ACHN (cell line): ENCODE measurements at places on chromosomes 2 and 18.
A peak's percentile ranks its signal among the peaks of the same experiment; 100 is the strongest.

DNA sequence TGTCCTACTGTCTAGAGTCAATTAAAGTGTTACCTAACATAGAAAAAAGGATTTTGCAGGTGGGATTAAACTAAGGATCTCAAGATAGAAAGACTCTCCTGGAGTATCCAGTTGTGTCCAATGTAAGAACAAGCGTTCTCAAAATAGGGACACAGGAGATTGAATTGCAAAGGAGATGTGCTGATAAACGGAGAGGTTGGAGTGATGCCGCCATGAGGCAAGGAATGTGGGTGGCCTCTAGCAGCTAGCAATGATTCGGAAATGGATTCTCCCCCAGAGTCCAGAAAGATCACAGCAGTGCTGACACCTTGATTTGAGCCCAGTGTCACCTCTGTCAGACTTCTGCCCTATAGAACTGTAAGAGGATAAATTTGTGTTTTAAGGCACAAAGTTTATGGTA lies 24.1 kb upstream of the IL1RN start:
- DNase-seq, result no peak

DNA sequence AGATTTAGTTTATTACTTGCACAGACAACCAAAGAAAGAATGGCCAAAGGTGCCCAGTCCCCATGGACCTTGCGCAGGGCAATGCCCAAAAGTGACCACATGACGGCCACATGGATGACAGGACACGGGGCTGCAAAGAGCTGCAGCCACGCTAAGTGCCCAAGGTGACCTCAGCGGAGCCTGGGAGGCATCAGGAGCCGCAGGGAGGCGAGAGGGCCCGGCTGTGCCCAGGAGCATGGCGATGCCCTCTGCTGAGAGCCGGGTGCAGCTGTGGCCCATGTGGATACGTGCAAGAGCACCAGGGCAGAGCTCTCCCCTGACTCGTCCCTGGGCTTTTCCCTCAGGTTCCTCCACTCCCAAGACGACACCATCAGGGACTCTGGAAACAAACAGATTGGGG lies 14.7 kb downstream of the HES6 start:
- DNase-seq, result no peak

DNA sequence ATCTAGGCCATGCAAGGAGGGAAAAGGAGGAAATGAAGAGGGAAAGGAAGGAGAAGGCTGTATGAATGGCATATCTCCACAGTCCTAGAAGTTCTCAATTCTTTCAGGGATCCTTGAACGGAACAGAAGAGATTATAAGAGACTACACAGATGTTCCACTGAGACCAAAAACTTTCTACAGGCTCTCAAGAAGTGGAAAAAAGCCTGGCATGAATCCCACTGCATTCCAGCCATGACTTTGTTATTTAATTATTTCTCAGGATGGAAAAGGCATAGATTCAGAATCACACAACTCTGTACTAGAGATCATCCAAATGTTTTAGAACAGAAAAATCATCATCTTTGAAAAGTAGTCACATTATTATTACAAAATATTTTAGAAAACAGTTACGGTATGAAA lies 131.7 kb upstream of the CDH20 start:
- no peak for DNase-seq

DNA sequence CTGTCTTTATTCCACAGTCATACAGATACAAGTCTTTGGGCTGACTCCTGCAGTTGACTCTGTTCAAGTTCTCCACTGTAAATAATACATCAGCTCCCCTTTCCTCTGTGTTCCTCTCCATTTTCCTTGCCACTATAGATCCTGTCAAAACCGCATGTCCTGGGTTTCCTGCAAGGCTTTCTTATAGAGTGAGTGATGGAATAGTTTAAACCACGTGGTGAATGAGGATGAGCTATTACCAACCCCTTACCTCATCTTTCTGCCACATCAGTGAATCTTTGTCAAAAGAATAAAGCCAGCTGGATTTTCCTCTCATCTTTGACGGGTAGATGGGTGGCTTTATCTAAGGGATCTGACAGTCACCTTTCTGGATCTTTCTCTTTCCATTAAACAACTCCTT lies 3.9 kb upstream of the GALNT14 start:
- no peak for DNase-seq

GRCh38 chr2:28586867-28587266 lies 91.0 kb downstream of the PLB1 start:
- DNase-seq, result no peak

DNA sequence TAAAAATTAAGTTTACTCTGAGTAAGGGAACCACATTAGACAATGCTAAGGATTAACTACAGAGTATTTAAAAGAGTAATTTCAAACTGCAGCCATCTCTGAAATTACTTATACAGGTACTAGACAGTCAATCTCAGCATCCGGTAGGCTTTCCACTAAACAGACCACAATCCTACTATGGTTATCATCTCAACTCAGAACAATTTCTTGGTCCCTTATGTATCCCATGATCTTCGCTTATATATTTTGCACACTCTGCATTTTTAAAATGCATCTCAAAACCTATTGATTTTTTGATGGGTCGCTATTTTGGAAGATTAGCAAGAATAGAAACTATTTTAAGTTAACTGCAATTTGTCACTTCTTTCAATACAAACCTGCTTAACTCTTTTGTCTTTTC lies 1.4 kb downstream of the PPP4R1 start:
- DNase-seq, result no peak

DNA sequence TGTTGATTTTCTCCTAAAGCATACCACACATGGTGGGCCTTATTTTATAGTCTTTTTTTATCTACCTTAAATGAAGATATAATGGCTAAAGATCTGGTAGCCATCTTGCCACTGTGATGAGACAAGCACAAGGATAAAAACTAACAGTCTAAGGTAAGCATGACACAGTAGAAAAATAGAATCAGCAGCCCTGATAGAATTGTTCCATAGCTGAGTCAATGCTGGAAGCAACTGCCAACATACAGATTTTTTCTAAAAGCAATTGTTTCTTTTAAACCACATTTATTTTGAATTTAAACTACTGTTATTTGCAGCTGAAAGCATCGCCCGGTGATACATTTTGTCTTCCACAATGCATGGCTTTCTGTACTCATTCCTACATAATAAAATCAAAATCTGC lies 1091.5 kb upstream of the CHAC2 start:
- no peak for DNase-seq

- DNase-seq, result no peak
Observed at GRCh38 chr2:107018366-107018765, 132.4 kb upstream of the ST6GAL2 start.

DNA sequence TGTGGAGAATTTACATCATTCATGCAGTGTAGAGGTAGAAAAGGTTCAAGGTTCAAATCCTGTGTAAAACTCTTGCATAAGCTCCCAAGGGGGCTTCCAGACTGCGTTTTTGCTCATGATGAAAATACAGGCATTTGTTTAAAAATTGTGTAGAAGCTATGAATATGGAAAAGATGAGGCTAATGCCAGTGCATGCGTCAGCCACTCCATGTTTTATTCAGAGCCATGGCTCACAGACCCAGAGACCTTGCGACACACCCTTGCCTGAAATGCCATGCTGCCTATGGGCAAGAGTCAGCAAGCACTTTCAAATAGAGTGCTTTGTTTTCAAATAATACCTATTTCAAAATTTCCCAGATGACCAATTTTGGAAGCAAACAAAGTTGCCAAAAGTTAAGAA lies 262.3 kb downstream of the TRIB2 start:
- no peak for DNase-seq

- DNase-seq, result no peak
Observed at GRCh38 chr2:26526589-26526988, 48.7 kb upstream of the OTOF start.

DNA sequence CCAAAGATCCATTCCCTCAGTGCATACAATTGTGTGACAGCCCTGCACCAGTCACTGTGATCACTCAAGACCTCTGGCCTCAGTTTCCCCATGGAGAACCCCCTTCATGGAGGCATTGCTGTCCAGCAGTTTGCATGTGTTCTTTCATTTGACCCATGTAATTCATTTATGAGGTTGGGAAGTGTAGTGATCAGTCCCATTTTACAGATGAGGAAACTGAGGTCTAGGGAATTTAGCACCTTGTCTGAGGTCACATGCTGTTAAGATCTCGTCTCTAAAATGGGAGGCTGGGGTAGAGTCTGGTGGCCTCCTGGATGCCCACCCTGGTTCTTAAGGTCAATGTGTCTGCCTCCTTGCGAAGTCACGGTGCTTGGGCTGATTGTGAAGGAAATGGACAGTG lies 19.1 kb downstream of the LDLRAD4 start:
- DNase-seq, result no peak

- DNase-seq, result peak; percentile 91
Observed at GRCh38 chr2:68751397-68752339, 17.1 kb downstream of the ARHGAP25 start.

DNA sequence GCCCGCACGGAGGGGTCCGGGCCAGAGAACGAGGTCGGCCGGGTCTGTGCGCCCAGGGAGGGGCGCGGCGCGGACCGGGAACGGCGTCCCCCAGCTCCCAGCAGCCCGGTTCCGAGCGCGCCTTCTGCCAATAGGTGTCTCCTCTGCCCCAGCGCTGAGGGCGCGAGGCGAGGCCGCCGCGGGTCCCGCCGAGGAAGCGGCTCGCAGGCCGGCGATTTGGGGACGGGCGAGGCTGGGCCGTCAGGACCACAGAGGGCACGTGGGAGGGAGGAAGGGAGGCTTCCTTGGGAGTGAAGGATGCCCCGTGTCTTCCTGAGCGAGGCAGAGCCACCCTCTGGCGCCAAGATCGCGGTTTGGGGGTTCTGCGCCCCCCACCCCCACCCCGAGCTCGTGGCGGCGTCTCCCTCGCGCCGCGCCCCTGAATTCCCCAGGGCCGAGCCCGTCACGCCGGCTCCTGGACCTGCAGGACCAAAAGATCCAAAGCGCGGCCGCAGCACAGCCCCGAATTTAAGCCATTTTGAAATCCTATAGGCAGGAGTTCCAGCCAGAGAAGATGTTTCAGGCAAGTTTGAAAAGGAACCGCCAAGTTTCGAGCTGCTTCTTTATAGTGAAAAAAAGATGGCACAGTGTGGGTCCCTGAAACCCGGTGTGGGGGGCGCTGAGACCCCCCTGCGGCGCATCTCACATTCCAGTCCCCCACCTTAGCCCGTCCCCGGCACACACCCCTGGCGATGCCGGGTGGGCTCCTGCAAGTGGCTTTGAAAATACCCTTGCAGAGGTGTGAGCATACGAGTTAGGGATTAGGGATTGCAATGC lies 909 bp downstream of the NFATC1 start:
- DNase-seq, result peak; percentile 42

DNA sequence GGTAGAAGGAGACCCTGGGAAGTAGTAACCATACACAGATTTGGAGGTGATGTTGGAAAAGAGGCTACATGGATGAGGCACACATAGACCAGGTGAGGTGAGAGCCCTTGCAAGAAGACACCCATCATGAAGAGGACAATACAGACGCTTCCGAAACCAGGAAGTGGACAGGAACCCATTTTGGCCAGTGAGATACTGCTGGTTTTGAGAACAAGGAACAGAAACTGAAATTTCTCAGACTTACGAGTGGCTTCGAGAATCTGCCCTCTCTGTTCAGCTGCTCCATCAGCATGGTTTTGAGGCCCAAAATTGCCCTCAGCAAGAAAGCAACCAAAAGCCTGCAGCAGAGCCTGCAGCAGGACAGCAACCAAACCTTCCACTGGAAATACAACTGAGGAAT lies 479.1 kb upstream of the NRXN1 start:
- DNase-seq, result no peak

DNA sequence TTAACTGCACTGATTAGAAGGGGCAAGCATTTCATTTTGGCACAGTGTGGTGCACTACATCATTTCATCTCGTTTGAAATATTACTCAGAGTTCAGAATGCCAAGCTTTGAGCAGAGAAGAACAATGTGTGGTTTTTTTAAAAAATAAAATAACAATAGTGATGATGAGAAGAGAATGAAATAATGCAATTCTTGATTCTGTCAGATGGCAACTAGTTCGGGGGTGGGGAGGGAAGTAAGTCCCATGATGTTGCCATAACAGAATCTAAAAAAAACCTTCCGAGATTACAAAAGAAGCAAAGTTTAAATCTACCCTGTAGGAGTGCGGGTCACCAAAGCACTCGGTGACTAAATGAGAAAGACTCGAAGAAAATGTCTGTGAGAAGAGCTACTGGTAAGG lies 490.4 kb downstream of the NR4A2 start:
- DNase-seq, result no peak

DNA sequence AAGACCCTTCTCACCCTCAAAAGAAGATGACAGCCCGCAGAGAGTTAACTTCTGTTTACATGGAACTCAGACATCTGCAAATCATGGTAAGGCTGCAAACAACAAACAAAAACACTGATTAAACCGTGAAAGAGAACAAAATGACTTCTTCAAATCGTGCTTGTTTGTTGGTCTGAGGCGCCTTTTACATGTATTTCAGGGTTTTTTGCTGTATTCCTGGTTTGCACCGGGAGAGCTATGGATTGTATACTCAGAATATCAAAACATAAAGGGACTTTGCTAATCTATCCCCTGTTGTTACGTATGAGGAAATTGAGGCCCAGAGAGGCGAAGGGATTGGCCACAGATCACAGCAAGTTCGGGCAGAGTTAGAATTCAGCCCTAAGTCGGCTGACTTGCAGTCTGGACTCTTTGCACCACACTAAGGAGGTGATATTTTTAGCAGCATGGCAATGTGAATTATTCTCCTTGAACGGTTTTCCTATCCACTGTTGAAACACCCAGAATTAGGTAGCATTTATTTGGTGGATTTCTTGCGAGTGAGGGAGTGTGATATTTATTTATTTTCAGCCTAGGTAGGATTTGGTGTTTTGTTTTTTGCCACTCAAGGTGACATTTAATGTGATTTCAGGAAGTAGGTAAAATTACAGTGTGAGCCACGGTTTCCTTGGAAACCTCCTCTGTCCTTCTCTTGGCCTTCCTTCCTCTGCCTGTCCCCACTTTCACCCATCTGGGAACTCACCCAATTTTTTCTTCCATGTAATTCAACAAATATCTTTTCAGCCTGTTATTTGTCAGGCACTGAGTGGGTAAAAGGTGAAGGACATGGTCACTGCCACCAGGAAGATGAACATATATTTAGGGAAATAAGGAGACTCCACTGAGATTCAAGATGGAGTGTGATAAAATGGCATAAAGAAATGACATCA lies 980 bp upstream of the PDE6D start:
- DNase-seq, result peak; percentile 56

DNA sequence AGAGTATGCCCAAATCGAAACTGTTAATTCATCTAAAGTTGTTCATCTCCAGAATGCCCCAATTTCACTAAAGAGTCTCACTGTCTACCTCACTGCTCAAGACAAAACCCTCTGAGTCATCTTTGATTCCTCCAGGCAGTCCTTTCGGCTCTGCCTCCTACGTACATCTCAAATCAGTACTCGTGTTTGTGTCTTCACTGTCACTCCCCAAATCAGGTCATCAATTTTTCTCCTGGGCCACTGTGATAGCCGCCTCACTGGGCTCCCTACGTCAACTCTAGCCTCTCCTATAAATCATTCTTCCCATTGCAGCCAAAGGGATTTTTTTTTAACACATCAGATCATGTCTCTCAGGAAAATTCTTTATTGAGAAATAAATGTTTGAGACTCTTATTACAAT lies 42.1 kb upstream of the TTC39C start:
- no peak for DNase-seq
